ENCODE measurements at places on chromosomes 6 and 20. TPM values are rescaled to one million over a fixed set of nuclear protein-coding genes. Genes with fewer than 3 reads are reported as not detected.

Gene ELOVL2
- 0.32 TPM for total RNA-seq

GRCh38 chr20:52242237-52243230 lies 51.0 kb upstream of the ZFP64 start:
- DNase-seq = peak; percentile 66

Gene HRH3
- not detected for total RNA-seq

- peak; percentile 32 for DNase-seq
Measured at GRCh38 chr20:15643713-15644112, 929.5 kb downstream of the KIF16B start.

Gene CGA
- 6.3 TPM for total RNA-seq

All from GM23248 (cell line).